ENCODE measurements at places on chromosomes 11 and 22.

- DNase-seq: no peak
Measured at GRCh38 chr11:82718307-82718706, 15.4 kb downstream of the FAM181B start.

- DNase-seq: no peak
Measured at GRCh38 chr11:103845331-103845730, 191.1 kb upstream of the DDI1 start.

DNA sequence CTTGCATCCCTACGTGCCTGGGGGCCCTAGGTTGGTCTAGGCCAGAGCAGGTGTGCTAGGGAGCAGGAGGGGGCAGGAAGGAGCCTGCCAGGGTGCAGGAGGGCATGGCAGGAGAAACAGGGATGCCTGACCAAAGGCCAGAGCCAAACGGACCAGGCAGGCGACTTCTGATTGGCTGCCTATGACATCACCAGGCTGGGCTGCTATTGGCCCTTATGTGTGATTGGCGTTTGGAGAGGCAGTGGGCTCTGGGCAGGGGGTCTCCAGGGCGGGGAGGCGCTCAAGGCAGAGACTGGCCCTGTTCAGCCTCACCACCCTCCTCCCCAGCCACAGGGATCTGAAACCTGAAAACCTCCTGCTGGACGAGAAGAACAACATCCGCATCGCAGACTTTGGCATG, 44.4 kb downstream of the MOB2 start:
- DNase-seq: no peak

GRCh38 chr11:19395050-19395449, 154.3 kb upstream of the E2F8 start:
- no peak for DNase-seq

GRCh38 chr11:132988411-132988810, 543.9 kb downstream of the OPCML start:
- no peak for DNase-seq

- DNase-seq: no peak
Measured at GRCh38 chr11:57513452-57513795, 2.1 kb downstream of the SLC43A1 start.

GRCh38 chr11:101584655-101585054, 848 bp upstream of the TRPC6 start:
- no peak for DNase-seq

DNA sequence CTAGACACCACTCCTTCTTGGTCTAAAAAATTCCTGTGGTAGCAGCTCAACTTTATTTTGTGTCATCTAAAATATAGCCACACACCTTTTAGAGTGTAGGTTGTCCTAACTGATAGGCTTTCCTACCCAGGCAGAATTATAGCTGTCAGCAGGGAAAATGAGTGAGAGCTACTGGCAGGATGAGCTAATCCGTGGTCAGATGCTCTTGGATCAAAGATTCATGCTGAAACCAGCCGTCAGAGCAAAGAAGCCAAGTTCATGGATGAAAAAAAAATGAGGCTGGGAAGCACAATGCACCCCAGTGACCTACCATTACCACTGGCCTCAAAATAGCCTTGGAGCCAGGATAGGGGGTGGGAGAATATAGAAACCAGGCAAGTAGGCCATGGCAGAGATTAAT, 113.1 kb upstream of the BLID start:
- DNase-seq: no peak

GRCh38 chr11:32034149-32034548, 56.7 kb upstream of the RCN1 start:
- DNase-seq: no peak

DNA sequence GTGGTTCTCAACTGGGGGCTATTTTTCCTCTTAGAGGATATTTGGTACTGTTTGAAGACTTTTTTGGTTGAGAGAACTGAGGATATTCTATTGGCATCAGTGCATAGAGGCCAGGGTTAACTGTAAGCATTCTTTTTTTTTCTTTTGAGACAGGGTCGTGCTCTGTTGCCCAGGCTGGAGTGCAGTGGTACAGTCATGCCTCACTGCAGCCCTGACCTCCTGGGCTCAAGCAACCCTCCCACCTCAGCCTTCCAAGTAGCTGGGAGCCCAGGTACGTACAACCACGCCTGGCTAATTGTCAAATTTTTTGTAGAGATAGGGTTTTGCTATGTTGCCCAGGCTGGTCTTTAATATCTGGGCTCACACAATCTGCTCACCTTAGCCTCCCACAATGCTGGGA, 12.9 kb downstream of the MMP7 start:
- no peak for DNase-seq

- DNase-seq: no peak
Measured at GRCh38 chr11:14119357-14119756, 156.8 kb downstream of the SPON1 start.

DNA sequence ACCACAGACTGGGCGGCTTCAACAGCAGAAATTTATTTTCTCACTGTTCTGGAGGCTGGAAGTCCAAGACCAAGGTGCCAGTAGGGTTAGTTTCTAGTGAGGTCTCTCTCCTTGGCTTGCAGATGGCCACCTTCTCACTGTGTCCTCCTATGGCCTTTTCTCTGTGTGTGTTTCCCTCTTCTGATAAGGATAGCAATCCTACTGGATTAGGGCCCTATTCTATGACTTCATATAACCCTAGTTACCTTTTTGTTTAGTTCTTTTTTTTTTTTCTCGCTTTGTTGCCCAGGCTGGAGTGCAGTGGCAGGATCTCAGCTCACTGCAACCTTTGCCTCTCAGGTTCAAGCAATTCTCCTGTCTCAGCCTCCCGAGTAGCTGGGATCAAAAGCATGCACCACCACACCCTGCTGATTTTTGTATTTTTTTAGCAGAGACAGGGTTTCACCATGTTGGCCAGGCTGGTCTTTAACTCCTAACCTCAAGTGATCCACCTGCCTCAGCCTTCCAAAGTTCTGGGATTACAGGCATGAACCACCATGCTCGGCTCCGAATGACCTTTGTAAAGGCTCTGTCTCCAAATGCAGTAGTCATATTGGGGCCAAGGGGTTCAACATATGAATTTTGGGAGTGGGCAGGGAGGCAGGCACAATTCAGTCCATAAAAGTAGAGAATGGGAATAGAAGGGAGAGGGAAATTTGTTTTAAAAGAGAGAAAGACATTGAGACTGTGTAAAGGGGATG, 25.5 kb upstream of the NNMT start:
- no peak for DNase-seq

- DNase-seq: no peak
Measured at GRCh38 chr22:41684194-41684593, 4.5 kb downstream of the SNU13 start.

- DNase-seq: no peak
Measured at GRCh38 chr11:121369366-121369765, 76.8 kb downstream of the SC5D start.

GRCh38 chr22:43931771-43932170, 8.2 kb downstream of the PNPLA3 start:
- DNase-seq: no peak

DNA sequence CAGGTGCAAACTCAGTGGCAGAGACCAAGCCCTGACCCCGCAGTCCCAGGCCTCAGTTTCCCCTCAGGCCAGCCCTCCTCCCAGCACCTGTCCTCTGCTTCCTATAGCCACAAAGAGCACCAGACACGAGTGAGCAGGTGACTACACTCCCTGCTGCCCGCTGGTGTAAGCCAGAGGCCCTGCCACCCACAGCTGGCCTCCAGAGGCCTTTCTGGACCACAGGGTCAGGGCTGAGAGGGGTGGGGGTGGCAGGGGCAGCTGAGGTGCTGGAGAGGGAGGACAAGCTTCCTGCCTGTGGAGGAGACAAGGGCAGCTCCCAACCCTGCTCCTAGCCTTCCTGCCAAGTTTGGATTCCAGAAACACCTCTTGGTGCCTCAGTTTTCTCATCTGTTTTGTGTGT, 31.3 kb upstream of the WNT7B start:
- DNase-seq: no peak

- no peak for DNase-seq
Measured at GRCh38 chr11:35723493-35723892, 60.9 kb downstream of the TRIM44 start.

GRCh38 chr22:47380692-47381091, 618.2 kb downstream of the TBC1D22A start:
- DNase-seq: no peak

GRCh38 chr11:45405916-45406670, 120.0 kb upstream of the SYT13 start:
- DNase-seq: no peak

GRCh38 chr11:9037963-9038362, 34.2 kb upstream of the NRIP3 start:
- DNase-seq: no peak

GRCh38 chr11:66326261-66327111, 9.6 kb upstream of the CD248 start:
- no peak for DNase-seq

DNA sequence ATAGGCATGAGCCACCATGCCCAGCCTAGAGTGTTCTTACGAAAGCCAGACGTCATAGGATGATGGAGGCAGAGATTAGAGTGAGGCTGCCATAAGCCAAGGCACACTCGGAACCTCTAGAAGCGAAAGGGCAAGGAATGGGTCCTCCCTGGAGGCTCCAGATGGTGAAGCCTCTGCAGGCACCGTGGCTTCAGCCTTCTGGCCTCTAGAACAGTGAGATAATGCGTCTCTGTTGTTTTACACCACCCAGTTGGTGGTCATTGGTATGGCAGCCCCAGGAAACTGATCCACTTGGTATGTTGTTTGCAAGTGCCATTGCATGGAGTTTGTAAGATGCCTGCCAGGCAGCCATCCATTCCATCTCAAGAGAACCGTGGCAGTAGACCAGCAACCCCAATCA, 791.0 kb downstream of the TBC1D22A start:
- DNase-seq: no peak

GRCh38 chr11:96116376-96116775, 192.5 kb upstream of the MTMR2 start:
- no peak for DNase-seq

DNA sequence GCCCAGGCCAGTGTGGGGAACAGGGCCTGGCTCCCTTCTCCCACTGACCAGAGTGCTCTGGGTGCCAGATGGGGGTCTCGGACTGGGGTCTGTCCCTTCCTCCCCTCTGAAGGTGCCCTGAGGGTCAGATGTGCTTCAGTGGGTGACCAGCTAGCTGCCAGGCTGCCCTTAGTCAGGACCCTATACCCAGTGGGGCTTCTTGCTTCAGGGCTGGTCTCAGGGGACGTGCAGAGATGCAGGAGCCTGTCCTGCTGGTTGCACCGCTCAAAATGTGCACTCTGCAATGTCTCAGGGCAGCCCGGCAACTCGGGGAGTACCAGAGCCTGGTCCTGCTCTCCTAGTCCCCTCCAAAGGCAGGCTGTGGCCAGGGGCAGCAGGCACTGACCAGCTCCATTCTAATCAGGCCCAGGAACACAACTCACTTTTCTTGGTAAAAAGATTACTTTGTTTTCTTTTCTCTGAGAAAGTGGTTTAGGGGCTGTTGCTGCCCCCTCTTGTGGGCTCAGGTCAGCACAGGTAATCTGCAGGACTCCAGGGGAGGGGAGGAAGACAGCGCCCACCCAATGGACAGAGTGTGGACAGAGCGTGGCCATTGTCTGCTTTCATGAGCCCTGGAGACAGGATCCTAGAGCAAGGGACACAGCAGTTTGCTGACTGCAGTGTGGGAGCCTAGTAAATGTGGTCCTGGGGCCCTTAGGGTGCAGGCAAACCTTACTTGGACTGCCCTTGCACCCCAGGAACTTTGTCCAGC, 80.9 kb downstream of the MED15 start:
- DNase-seq: no peak

DNA sequence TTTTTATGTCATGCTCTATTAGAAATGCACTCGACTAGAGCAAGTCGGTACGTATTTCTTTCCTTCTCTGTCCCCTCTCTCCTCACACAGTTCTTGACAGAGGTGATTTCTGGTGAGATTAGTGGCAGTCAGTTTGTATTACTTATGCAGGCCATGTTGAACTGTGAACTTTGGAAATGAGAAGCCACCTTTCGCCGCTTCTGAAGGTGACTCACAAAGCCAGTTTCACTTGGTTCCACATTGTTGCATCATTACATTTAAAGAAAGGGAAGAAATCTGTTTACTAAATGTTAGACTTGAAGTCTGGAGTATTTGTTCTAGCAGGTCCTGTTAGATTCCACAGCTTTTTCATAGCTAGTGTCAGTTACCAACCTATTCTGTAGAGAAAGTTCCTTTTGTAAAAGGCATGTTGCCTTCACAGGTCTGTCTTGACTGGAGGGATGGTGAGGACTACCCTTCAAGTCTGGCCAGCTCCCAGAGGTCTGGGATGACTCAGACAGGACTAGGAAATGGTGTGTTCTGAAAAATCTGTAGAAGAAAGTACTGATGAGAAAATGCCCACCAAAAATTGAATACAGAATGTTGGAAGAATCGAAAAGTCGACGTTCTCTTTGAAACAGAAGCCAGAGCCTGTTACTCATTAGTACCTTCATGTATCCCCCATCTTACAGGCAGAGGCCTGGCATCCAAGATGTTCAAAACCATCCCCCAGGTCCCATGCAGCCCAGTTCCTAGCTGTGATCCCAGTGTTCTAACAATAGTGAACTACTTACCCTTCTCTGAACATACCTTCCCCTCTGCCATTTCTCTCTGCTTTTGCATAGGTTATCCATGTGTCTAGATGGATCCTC, 181.4 kb downstream of the DBX1 start:
- DNase-seq: no peak

- no peak for DNase-seq
Measured at GRCh38 chr22:36673821-36674220, 29.7 kb downstream of the CACNG2 start.

- DNase-seq: no peak
Measured at GRCh38 chr11:112226831-112227401, 688 bp downstream of the PTS start.

GRCh38 chr11:132158696-132159095, 788.3 kb downstream of the NTM start:
- no peak for DNase-seq

DNA sequence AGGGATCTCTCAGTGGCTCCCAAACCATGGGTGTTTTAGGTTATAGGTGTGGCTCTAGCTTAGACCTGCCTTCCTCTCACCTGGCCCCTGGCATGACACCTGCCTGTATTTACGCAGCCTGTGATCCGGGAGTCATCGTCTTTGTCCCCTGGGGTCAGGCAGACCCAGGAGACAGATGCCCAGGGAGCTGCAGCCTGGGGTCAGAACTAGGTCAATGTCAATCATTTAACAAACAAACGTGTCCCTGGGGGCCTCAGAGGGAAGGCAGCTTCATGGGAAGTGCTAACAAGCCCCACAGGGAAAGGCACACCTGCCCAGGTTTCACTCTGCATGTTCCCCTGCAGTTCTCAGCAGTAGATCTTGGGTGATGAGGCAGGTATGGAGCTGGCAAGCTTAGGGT, 12.0 kb downstream of the BACE1-AS start:
- no peak for DNase-seq

DNA sequence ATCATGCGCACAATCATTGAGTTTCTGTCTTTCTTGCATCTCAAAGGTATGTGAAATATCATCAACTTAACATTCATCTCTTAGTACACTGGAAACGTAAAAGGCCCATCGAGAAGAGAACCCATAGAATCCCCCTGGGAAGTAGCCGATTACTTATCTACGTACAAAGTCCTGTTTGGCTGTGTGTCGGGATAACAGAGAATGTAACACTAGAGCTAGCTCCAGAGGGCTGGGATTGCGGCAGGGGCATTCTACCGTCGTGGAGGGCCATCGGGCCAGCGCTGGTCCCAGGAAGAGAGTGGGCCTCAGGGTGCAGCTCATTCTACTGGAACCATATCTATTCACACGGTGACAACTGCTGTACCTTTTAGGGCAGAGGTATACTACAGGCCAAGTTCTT, 4.5 kb downstream of the GAL start:
- no peak for DNase-seq

Data from activated T-cell treated with anti-CD3 and anti-CD28 coated beads for 48 hours (primary cell).